Right lung (tissue), 10 donors: ENCODE measurements at places on chromosomes 16 and 17.

GRCh38 chr16:84001726-84002125 lies 33.7 kb downstream of the NECAB2 start:
- no peak for DNase-seq

DNA sequence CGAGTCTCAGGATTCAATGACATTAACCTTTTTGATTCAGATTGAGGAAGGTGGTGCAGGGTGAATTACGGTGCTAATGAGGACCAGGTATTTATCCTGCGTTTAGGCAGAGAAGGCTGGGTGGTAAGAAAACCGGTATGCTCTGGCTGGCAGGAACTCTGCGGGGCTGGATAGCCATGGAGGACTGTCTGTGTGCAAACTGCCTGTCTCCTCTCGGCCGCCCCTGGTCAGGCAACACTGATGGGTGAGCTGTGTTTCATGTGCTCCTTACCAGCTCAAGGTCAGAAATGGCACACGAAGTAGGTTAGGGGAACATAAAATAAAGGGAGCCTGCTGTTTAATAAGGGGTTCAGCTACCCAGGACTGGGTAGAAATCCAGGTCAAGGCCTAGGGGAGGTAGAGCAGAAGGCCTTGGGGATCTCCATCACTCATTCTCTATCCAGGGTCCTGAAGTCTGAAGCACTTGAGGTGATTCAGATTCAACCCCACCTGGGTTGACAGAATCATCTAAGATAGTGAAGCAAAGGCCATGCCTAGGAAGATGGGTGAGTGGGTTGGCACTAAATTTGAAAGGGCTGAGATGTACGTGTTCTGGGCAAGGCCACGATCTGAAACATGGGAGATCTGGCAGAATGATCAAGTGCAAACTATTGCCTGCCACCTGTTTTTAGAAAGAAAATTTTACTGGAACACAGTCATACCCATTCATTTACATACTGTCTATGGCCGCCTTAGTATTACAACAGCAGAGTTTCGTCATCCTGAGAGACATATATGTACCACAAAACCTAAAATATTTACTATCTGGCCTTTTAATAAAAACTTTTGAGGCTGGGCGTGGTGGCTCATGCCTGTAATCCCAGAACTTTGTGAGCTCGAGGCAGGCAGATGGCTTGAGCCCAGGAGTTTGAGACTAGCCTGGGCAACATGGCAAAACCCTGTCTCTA lies 292.5 kb downstream of the XYLT1 start:
- DNase-seq: no peak

- DNase-seq: no peak
Measured at GRCh38 chr16:46884513-46885293, 541 bp downstream of the GPT2 start.

DNA sequence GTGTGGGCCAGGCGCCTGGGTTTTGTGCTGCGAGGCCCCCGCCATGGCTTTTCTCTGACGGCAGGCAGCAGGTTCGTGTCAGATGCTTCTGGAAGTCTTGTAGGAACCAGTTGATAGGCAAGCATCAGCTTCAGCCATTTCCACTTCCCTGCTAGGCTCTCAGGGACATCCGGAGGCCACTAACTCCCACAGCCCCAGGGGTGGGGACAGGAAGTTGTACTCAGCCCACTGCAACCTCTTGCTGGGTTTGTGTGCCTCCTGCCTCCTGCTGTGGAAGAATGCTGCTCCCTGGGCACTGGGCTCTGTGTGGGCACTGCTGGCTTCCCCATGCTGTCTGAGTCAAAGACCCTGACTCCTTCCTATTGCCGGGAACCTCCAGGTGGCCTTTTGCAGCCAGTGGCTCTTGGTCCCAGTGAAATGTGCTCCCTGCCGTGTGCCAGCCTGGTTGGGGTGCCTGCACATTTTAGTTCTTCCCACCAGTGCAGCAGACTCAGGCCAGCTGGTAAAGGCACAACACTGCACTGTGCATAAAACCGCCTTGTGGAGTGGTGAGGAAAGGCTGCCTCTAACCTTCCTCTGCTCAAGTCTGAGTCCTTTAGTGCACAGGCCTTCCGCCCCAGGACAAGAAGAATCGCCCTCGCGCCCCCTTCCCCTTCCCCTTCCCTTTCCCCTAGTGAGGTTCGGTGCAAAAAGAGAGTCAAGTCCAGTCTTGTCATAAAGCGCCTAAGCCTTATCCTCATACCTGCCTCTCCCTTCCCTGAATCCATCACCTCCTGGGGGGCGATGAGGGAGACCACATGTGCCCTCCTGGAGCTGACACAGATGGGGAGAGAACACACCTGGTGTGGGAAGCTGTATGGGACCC lies 16.6 kb downstream of the LDHD start:
- DNase-seq: no peak

DNA sequence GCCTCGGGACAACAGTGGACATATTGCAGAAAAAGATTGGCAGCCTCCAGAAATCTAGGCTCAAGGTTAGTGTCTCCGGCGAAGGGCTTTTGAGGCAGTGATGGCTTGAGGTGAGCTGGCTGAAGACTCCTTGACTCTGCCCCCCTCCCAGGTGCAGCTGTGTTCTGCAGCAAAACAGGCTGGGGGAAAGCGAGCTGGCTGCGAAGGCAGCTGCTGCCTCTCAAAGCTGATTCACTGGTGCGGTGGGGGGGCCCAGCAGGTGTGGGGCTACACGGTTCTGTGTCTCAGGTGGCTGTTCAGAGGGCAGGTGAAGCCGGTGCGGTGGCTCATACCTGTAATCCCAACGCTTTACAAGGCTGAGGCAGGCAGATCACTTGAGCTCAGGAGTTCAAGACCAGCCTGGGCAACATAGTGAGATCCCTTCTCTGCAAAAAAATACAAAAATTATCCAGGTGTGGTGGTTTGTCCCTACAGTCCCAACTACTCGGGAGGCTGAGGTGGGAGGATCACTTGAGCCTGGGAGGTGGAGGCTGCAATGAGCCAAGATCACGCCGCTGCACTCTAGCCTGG lies 22.9 kb downstream of the C16orf96 start:
- DNase-seq: no peak

DNA sequence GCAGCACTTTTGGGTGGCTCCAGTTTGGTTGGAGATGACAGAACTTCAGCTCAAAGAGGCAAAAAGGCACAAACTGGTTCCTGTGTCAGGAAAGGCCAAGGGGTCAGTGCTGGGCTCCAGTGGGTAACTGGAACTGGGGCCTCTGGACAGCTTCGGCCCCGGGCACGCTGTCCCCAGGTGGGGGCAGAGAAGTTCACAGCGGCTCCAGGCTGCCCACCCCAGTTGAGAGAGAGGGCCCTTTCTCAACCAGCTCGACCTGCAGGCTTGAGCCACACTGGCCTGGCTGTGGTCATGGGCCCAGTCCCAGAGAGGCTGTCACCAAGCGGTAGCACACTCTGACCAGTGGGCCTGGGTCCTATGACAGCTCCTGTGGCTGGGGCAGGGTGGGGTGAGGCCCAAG lies 24.5 kb downstream of the ADCY7 start:
- no peak for DNase-seq
